Immature natural killer cell (primary cell): ENCODE measurements at places on chromosomes 1 and 21. TPM values are rescaled to one million over a fixed set of nuclear protein-coding genes. Genes with fewer than 3 reads are reported as not detected.
A peak's percentile ranks its signal among the peaks of the same experiment; 100 is the strongest.

C8B gene
- polyA plus RNA-seq: not detected

GRCh38 chr1:84724128-84724860, 34.0 kb upstream of the SSX2IP start:
- DNase-seq: peak; percentile 57
- peaks cover 6% of the 10 kb centered on the region for H3K27me3 ChIP-seq
- no peak overlapping the region for H3K4me3 ChIP-seq
- no peaks in the 10 kb centered on the region for H3K36me3 ChIP-seq
- no peaks in the 10 kb centered on the region for H3K4me1 ChIP-seq

GRCh38 chr1:12052008-12052573, 11.0 kb upstream of the TNFRSF8 start:
- no peak for DNase-seq
- H3K36me3 ChIP-seq: no peaks in the 10 kb centered on the region

GRCh38 chr1:27336756-27337155, 5.1 kb upstream of the SYTL1 start:
- H3K4me1 ChIP-seq: peaks cover 45% of the 10 kb centered on the region
- peaks cover 9% of the 10 kb centered on the region for H3K36me3 ChIP-seq
- H3K27ac ChIP-seq: no peak overlapping the region
- no peak for DNase-seq
- H3K4me3 ChIP-seq: no peak overlapping the region

DNA sequence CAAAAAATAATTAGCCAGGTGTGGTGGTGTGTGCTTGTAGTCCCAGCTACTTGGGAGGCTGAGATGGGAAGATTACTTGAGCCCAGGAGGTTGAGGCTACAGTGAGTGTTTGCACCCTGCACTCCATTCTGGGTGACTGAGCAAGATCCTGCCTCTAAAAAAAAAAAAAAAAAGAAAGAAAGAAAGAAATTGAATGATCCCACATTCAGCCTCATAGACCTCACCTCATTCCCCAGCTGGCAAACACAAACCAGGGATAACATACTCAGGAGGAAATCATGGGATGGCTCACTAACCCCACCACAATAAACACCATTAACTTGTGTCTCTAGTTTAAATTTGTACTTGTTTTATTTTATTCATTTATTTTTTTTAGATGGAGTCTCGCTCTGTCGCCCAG, 8.5 kb downstream of the ENSA start:
- H3K4me1 ChIP-seq: peaks cover 5% of the 10 kb centered on the region
- H3K27me3 ChIP-seq: no peaks in the 10 kb centered on the region
- H3K27ac ChIP-seq: peak overlapping the region; percentile 34

ITLN1 gene
- polyA plus RNA-seq: not detected
